ENCODE measurements at places on chromosomes 2 and 18.

DNA sequence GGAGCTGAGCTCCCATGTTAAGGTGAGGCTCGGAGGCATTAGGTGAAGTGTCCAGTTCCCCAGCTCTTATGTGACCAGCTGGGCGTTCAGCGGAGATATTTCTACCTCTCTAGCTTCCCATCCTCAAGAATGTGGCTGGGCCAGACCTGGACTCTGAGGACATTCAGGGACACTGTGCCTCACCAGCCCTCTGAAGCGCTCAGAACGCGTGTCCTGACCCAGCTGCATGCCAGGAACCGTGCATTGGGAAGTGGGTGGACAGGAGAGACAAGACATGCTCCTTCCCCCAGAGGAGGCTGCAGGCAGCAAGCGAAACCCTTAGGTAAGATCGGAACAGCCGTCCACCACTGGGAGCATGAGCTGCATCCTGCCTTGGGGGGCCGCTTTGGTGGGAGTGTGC, 38.0 kb upstream of the GPAT2 start:
- DNase-seq, result no peak

- DNase-seq, result no peak
These were observed 26.1 kb upstream of the FN1 start for GRCh38 chr2:215461836-215462532.

DNA sequence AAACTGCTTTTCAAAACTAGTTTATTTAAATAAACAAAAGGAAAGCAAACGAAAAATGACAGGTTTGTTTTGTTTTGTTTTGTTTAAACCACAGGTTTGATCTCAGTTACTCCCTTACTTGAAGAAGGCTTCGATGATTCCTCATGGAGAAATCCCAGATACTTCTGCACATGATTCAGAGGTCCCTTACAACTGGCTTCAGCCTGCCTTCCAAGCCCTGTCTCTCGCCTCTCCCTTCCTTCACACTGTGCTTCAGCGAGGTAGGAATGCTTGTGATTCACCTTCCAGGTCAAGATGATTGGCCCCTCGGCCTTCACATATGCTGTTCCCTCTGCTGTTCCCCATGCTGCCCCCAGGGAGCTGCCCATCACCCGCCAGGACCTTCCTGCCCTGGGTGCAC, 104.1 kb upstream of the ITGA6 start:
- no peak for DNase-seq

DNA sequence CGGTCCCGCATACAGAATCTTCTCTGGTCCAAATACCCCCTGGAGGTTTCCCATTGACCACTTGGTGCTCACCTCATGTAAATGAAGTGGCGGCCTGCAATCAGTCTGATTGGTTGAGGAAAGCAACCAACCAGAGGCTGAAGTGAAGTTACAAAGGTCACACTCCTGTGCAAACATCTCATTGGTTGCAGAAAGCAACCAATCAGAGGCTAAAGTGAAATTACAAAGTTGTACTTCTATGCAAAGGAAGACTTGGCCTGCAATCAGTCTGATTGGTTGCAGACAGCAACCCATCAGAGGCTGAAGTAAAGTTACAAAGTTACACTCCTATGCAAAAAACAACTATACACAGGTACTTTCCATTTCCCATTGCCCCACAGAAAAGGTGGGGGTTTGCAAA, 2.5 kb upstream of the SP100 start:
- DNase-seq, result no peak

DNA sequence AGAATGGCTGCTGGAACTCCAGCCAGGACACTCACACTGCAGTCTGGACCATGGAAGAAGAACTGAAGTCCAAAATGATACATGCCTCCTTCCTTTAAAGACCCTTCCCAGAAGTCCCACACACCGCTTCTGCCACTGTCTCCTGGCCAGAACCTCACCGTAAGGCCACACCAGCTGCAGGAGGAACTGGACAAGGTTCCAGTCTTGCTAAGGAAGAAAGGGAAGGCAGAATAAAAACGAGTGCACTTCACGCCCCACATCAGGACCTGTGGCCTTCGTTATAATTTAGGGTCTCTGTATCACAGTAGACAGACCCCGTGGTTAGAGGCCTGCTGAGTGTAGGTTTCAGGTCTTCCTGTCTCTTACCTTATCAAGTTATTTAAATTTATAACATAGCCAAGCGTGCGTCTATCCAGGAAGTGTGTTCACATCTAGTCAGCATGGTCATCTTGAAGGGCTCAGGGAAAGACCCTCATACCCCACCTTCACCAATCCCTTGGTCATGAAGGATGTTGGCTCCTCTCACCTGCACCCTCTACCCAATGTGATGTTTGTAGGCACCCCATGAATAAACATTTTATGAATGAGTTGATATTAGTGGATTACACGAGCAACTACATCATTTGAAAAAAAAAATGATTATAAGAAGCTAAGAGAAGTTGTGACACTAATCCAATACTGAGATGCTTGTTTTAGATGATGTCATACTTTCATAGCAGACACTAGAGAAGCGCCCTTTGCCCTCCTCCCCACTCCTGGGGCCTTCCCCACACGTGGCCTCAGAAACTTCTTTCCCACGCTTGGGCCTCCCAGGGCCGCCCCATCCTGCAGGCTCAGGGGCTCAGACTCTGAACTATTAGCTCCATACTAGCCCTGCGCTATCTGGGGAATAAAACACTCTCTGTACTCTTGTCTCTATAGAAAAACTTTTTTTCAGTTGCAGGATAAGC, 157.6 kb downstream of the FAM210A start:
- DNase-seq, result no peak
